ENCODE measurements at places on chromosomes 5 and 9.

DNA sequence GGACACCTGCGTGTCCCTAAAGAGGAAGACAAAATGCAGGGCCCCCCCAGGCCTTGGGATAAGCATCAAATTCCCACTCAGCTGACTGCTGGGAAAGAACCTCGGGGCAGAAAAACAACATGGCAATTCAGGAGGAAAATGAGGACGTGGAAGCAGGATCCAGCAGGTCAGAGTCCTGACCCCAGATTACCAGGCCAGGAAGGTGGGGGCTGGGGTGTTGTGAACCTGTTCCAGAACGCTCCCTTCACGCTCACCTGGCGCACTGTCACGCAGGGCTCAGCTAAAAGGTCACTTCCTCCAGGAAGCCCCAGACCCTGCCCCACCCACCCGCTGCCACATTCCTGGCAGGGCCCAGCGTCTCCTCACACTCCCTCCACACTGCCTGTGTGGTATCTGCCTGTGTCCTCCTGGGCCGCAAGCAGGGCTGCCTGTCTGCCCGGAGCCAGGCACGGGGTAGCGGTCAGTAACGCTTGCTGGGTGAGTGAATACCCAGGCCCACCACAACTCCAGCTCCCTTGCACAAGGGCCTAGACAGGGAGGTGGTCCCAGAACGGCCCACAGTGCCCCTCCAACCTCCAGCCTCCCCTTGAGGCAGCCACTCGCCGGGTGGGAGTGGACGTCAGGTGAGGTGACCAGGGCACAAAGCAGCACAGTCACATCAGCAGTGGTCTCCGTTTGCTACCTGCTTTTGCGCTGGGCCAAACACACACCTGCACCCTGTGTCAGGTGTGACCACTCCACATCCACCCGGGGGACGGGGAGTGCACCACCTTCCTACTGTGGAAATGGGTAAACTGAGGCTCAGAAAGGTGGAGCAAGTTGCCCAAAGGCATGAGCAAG, 18.1 kb downstream of the VAV2 start:
- no peak for DNase-seq

DNA sequence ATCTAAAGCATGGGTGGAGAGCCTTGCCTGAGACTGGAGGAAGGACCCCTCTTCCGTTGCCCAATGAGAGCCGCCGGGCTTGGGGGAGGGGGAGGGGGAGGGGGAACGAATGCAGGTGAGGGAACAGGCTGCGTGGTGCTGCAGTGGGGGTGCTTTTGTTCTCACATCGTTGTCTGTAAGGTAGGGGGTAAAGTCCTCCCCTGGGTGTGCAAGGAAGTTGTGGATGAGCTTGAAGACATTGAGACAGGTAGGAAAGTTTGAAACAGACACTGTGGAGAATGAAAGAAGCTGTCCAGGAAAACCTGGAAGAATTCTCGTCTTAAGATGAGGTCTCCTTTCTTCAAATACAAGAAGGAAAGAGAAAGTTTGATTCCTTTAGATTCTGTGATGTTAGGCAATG, 94.1 kb upstream of the LIFR start:
- no peak for DNase-seq

DNA sequence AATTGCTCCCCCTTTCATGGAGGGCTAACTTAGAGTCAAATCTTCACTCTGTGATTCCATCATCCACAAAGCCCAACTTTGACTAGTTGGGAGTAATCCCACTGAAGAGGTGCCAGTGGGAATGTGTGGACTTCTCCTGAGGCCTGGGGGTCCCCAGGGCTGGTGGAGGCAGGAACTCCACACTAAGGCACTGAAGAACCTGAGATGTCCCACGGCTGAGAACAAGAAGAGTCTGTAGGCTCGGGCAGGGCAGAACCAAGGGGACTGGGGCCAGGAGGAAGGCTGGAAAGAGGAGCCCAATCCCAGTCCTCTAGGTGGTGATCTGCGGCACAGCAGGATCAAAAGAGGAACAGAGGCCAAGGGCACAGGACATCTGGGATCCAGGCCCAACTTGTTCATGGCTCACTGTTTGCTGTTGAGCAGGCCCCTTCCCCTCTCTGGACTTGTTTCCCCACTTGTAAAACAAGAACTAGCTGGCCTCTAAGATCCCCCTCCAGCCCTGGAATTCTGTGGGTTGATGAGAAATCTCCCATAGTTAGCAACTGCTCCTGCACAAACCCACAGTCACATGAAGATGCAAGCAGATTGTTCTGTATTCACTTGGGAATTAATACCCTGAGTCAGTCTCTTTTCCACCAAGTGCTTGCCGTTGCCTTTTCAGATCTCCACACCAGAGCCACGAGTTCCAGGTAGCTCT, 32.7 kb upstream of the ALDH1B1 start:
- no peak for DNase-seq

DNA sequence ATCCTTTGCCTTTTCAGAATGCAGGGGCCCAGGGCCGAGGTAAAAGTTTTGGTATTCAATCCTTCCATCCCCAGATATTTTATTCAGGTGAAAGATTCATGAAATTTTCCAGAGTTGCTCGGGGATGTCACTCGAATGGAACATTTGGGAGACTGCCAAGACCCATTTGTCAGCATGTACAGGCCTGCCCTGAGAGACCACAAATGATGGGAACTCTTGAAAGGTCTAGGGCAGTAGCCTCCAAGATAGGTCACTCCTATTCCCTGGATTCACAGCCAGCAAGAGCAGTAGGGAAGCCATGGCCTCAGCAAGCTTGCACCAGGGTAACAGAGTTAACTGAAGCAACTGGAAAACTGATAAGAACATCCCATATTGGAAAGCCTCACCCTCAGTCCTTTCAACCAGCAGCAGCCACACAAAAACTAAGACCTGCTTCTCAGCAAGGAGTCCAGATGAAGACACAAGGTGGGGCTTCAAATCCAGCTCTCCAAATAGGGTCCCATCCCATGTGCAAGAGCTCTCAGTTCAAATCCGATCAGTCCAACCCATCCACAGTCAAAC, 12.5 kb downstream of the CARD6 start:
- DNase-seq = no peak

DNA sequence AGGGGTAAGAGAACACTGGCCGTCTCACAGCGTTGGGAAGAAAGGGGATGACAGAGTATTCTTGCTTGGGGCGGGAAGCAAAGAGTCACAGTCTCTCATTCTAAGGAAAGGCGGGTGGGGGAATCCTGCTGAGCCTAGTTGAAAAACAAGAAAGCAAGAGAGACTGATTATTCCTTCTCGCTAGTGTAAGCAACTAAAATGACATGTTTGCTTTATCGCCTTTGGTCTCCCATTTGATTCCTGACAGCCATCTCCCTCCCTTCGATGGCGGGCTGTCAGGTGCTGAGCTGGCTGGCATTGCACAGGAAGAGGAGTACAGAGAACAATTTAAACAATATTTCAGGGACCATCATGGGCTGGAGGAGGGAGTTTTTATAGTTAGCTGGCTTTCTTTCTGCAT, 331.3 kb downstream of the ASTN2 start:
- no peak for DNase-seq

DNA sequence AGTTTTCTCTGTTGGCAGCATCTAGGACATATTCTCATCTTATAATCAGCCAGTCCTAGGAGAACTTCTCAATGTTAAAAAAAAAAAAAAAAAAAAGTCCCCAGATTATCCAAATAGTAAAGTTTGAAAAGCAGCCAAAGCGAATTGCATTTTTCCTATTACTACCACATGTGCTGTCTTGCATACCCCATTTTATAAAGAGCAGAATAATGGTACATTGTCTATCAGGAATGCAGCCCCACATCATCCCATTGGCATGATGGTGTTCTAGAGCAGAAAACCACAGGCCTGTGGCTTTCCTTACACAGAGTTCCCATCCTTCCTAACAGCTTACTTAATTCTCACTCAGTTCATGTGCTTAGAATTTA, 381.6 kb downstream of the TMEM38B start:
- DNase-seq = no peak

DNA sequence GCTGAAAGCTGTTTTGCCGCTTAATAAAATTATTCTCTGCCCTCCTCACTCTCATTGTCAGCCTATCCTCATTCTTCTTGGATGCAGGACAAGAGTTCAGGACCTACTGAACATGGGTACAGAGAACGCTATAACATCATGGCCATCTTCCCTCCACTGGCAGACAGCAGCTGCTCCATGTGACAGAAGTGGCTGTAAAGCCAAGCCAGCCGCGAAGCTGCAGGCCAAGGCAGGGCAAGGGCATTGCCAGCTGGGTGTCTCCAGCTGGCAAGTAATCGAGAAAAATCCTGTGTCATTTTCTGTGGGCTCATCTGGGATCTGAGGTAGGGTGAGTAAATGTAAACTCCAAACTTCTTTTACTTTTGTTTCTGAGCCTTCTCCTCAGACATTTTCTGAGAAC, 84.8 kb downstream of the SLC25A46 start:
- DNase-seq = no peak

DNA sequence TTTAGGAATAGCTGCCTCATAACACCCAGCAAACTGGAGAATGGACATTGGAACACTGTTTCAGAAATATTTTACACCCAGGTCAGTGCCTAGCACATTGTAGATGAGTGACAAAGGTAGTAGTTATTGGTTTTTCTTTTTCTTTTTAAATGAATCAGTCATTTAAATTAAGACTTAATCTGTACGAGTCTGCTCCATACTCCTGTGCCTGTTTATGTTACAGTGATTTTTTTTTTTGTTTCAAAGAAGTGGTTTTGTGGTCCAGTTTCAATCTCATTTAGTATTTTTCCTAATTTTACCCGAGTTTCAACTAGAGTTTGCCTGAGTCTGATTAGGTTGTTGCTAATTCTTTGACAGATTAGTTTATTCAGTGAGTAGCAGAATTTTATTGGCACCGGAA, 16.2 kb downstream of the LMNB1 start:
- DNase-seq = no peak

- DNase-seq = no peak
Measured at GRCh38 chr9:72169178-72169577, 19.9 kb downstream of the GDA start.

GRCh38 chr9:19946441-19947109, 157.7 kb upstream of the SLC24A2 start:
- DNase-seq = no peak

GRCh38 chr5:116494784-116495450, 79.7 kb downstream of the SEMA6A start:
- DNase-seq = no peak

DNA sequence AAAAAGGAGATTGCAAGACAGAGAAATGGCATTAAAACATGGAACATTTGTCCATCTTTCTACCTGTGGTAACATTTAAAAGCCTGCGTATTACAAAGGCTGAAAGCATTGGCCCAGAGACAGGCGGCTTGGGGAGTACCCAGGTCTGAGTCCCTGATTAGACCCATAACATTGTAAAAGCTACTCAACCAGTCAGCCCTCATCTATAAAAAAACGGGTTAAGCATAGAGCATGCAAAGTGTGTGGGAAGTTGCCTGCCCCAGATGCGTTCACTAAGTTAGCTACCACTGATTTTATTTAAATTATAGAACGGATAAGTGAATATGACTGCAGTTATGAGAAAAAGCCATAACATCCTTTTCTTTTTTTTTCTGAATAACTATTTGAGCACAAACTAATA, 276.1 kb downstream of the CDH12 start:
- no peak for DNase-seq

GRCh38 chr5:61386045-61386800, 54.2 kb downstream of the ZSWIM6 start:
- DNase-seq = no peak

GRCh38 chr9:133873461-133873891, 118.6 kb downstream of the VAV2 start:
- no peak for DNase-seq

- DNase-seq = no peak
Measured at GRCh38 chr5:159003045-159004030, 96.4 kb downstream of the EBF1 start.

- no peak for DNase-seq
Measured at GRCh38 chr5:52769061-52769460, 18.7 kb upstream of the ITGA1 start.

DNA sequence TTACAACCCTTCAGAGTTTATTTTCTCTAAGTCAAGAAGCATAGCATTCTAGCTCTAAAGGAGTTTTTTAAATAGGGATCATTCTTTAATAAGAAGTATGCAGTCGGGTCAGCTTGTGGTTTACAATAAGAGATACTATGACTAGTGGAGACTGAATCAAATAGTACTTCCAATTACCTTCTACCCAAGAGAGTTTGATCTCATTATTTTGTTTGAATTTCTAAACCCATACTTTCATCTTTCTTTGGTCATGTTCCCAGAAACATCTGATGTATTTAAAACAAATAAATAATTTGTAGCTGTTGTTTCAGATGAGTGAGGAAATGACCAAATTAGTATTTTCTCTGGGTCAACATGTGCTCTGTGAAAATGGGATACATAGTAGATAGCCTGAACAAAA, 160.2 kb upstream of the CDH6 start:
- no peak for DNase-seq

DNA sequence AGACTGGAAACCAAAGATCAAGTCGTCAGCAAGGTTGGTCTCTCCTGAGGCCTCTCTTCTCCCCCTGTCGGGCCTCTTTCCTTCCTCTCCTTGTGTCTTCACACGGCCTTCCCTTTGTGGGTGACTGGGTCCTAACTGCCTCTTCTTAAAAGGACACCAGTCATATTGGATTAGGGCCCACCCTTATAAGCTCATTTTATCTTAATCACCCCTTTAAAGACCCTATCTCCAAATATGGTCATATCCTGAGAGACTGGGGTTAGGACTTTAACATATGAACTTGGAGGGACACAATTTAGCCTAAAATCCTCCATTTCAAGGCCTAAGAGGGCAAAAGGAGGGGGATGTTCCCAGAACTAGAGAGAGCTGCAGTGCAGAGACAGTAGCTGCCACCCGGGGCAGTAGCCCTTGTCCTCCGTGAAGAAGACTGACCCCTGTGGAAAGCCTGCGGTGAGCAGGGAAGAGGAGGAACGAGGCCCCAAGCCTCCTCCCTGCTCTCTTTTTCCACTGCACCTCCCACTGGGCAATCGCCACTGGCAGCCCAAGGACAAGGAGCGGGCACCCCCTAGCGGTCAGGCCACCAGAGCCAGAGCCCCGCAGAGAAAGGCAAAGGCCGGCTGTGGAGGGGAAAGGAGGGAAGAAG, 34.9 kb downstream of the CFAP90 start:
- DNase-seq = peak; percentile 74

GRCh38 chr9:121807069-121807822, 155.8 kb downstream of the DAB2IP start:
- no peak for DNase-seq

DNA sequence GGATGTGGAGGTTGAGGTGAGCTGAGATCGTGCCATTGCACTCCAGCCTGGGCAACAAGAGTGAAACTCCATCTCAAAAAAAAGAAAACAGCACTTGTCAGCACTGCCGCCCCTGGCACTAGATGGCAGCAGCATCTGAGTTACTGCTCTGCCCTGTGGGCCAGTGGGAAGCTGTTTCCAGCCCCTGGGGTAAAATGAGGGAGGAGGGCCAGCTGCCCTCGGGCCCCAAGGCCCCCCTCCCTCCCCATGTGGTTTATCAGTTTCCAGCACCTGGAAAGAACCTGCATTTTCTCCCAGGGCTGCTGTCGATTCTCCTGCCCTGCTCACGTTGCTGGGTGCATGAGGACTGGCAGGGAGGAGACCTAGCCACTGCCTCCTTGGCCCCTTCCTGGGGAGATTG, 13.2 kb upstream of the CEL start:
- DNase-seq = no peak
